ENCODE measurements at places on chromosomes 5 and 9.

DNA sequence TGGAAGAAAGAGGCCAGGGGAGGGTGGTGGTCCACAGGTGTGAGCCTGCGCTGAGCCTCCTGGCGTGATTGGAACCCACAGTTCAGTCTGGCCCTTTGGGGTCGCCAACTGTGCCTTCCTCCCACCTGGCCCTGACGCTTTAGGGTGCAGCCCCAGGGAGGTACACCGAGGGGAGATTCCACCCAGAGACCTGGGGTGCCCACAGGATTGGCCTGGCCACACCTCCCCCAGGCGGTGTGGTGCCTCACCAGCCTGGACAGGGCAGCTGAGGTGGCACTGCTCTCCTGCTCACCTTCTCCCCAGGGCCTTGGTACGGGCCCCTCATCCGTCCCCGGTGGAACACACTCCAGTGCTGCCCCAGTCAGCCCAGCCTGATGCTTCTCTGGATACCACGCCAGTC, 1.0 kb upstream of the CLIC3 start:
- DNase-seq: no peak

DNA sequence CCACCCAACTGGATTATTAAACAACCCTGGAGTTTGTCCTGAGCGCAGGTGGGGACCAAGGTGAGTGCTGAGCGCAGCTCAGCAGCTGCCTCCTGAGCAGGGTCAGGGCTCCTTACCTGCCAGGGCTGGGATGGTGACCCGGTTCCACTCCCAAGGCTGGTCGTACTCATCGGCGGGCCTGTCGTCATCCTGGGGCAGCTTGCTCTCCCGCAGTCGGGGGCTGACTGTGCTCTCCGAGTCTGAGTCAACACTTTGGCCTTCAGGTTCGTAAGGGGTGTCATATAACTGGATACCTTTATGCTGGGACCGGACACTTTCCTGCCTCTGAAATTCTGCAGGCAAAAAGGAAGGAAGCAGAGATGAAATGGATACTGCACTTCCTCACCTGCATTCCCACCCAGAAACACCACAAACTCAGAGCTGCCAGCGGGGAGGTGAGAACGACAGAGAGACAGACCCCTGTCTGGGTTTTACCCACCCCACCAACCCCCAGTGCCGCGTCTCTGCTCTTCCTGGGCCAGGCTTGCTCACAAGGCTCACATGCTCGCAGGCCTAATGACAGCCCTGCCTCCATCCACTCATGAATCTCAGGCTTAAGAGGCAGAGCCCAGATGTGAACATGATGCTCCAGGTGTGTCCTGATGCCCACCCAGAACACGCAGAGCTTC, 70.7 kb upstream of the SLC25A51 start:
- DNase-seq: no peak

DNA sequence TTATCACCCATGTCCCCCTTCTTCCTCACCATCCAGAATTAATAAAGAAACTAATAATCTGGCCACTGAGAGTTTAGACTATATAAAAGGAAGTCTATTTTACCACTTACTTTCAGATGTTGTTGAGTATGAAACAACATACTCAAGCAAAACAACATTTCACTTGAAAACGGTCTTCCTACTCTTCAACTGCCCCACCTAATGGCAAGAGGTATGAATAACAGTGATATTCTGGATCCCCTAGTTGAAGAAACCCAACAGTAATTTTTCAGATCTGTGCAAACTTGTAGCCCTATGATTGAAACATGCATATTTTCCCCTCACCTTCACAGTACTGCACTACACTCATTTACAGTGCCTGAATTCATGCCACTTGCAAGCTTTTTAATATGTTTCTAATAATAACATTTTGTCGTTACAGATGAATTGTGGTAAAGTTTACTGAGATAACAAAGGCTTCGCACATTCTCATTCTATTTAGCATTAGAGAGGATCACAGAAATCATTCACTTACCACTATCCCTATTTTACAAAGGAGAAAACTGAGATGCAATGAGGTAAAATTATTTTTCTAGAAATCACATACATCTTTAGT, 267.9 kb upstream of the PDE4D start:
- no peak for DNase-seq

- no peak for DNase-seq
Measured at GRCh38 chr9:2215921-2216441, 200.8 kb downstream of the SMARCA2 start.

- no peak for DNase-seq
Measured at GRCh38 chr9:102967979-102968378, 27.2 kb upstream of the CYLC2 start.

GRCh38 chr5:139394123-139394653, 716 bp downstream of the PROB1 start:
- no peak for DNase-seq

GRCh38 chr9:113649054-113649453, 185.5 kb downstream of the RGS3 start:
- no peak for DNase-seq
